ENCODE measurements at places on chromosomes 2 and 18.

DNA sequence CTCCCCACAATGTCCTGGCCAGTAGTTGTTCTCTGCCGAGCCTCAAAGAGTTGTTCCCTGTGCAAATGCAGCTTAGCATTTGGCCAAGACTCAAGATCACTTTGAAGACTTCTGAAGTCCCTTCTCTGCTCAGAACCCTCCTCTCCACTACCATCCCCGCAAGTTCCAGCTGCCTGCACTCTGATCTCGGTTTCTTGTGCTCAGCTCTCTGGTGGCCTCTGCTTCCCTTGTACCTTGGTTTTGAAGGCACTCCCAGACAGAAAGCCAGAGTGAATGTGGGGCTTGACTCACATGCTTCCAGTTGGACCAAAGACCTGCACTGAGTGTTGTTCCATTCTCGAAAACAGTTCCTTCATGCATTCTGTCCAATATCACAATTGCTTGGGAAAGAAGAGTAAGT is 28.6 kb downstream of the CRACDL start:
- DNase-seq: no peak

DNA sequence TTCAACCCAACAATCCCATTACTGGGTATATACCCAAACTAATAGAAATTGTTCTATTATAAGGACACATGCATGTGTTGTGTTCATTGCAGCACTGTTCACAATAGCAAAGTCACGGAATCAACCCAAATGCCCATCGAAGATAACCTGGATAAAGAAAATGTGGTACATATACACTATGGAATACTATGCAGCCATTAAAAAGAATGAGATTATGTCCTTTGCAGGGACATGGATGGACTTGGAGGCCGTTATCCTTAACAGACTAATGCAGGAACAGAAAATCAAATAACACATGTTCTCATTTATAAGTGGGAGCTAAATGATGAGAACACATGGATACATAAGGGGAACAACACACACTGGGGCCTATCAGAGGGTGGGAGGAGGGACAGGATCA is 65.8 kb downstream of the CCDC138 start:
- no peak for DNase-seq

DNA sequence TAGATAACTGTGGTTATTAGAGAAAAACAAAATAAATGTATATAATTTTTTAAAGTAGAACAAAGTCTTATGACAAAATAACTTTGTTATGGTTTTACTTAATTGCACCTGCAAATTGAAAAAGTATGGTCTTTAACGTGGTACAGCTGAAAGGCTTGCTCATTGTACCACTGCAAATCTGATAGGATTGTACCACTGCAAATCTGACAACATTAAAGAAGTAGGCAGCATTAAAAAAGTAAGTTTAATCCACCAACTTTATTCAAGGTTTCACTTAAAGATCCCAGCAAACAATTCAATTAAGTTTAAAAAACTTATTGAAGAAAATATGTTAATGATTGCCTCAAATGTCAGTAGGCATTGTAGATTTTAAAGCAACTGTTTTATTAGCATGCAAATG is 4.7 kb downstream of the SP5 start:
- no peak for DNase-seq

DNA sequence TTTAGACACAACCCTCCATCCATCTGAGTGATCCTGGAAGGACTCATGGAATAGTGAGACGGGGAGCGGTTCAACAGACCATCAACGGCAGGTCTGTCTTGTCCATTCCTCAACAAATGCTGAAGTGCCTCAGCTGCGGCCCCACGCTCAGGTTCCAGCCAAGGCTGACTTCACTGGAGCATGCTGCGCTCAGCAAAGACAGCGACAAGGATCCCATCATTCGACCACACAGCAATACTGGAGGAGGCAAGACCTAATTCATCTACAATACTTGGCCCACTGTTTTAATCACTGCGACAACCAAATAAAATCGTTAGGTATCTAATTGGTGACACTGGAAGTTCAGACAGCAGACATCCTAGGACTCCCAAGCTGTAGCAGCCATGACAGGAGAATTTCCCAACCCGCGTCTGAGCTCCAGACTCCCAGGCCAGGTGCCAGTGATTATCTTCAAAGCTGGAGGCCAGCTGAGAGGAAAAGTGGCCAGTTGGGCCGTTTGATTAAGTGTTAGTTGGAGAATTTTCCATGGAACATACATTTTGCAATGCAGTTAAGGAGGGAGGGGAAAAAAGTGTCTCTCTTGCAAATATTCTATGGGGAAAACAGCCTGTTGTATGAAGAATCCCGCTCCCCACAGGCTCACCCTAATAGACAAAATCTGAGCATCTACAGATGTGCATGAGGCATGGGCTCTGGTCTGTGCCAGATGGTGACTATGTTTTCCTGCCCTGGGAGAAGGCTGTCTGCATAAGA is 92.5 kb upstream of the SLC35G4 start:
- DNase-seq: no peak

DNA sequence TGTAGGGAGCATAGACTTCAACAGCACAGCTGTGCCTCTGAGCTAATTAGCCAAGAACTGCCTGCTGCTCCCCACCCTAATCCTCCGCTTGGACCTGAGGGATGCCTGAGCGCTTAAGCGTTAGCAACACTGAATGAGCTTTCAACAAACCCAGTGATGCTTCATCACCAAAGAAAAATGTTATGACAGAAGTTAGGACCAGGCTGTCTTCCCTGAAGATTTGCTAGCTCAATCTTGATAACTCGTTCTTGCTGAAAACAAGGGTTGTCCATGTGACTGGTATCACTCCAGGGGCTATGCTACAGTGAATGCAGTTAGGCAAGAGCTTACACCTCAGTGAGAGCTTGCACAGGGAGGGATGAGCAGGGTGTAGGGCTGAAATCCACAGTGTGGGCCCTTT is 190.7 kb upstream of the SIX2 start:
- no peak for DNase-seq

GRCh38 chr18:40356168-40356567 is 1598.9 kb upstream of the PIK3C3 start:
- DNase-seq: no peak

- no peak for DNase-seq
Observed at GRCh38 chr2:173151671-173152401, 76.2 kb downstream of the MAP3K20 start.

DNA sequence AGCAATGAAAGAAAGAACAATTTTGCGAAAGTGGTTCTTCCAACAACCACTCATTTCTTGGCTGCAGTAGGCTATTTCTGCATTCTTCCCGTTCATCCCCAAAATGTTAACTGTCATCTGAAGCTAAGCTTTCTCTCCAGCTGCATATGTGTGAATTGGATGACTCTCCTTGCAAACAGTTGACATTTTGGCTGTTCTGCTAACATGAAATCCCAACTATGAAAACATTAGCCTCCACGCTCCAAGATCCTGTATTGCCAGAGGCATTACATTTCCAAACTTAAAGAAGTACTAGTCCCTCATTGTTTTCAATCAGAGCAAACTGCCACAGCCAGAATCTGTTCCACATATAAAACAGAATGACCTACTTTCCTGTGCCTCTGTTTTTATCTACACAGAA is 88.5 kb downstream of the TGIF1 start:
- DNase-seq: no peak

DNA sequence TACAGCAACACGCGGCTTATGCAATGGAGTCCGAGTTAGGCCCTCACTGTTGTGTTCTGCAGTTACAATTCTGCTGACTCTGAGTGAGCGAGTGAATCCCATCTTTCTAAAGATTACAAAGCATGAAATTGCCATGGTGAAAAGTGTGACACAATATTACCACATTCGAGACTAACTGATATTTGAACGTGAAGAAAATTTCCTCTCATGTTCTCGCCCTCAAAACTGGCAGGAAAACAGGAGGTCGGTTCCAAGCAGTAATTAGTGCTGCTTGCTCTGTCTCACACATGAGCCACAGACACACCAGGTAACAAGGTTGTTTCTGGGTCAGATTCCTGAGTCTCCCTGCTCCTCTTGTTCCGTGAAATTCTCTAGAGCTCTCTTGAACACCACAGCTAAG is 93.7 kb upstream of the RIOK3 start:
- DNase-seq: no peak

- DNase-seq: no peak
Observed at GRCh38 chr18:62384068-62384467, 59.0 kb downstream of the TNFRSF11A start.

GRCh38 chr2:188805219-188805618 is 169.0 kb upstream of the COL3A1 start:
- no peak for DNase-seq

- no peak for DNase-seq
Observed at GRCh38 chr2:159851941-159852340, 53.9 kb upstream of the CD302 start.

- DNase-seq: no peak
Observed at GRCh38 chr18:76264198-76264875, 230.7 kb downstream of the ZNF516 start.

DNA sequence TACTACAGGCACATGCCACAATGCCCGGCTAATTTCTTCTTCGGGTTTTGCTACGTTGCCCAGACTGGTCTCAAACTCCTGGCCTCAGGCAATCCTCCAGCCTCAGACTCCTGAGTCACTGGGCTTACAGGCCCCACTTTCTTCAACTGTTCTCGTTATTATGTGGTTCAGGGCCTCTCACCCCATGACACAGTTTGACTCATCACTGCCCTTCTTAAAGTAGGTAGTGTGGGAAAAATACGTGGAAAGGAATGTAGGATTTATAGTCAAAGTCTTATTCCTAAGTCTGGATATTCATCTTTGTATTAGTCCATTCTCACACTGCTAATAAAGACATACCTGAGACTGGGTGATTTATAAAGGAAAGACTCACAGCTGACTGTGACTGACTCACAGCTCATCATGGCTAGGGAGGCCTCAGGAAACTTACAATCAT is 19.4 kb downstream of the CENPA start:
- no peak for DNase-seq

DNA sequence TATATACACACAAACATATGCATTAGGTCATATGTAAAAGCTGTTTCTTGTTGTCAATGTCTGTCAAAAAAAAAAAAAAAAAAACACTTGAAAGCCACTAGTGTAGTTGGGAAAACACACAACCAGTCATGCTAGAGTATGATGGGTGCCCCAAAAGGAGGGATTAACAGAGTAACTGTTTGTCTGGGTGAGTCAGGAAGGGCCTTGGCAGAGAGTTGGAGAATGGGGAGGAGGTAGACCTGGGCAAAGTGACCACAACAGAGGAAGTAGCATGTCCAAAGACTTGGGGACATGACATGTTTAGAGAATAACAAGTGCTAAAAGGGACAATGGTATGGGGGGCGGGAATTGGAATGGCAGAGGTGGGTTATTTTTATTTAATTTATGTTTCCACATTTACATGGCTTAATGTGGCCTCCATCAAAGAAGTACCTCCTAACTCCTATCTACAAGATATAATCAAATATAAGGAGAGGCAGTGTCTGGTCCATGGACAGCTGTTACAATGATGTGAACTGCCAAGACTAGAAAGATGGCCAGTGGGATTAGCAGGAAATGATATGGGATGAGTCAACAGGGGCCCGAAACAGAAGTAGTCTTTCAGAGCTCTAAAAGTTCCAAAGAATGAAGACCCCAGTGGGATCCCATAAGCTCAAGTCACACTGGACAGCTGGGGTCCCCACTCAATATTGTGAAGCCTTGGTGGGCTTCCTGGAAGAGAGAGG is 99.9 kb upstream of the ZFP36L2 start:
- DNase-seq: no peak

GRCh38 chr2:160703648-160704585 is 210.3 kb upstream of the RBMS1 start:
- no peak for DNase-seq

- no peak for DNase-seq
Observed at GRCh38 chr2:160351956-160352355, 141.7 kb downstream of the RBMS1 start.

GRCh38 chr2:150630587-150631235 is 143.2 kb upstream of the RND3 start:
- peak; percentile 5 for DNase-seq

DNA sequence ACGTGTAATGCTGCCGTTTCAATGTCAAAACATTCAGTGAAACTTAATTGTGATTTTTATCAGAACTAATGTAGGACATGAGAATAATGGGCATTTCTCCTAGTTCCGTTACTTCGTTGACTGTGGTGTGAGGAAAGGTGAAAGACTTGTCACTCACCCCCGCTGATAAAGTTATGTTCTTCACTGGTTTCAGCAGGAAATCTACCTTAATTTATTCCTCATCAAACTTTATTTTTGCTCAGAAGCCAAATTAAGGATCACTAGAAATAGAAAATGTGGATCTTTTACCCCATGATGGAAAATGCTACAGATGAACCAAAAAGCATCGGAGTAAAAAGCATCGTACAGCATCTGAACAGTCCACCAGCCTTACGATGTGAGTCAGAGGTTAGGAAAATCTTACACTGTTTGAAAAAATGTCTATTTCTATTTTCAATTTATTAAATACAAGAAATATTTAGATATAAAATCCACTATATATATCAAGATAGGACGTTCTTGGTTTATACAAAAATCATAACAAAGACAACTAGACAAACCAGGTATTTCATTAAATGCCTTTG is 1.0 kb upstream of the ROCK1 start:
- no peak for DNase-seq

DNA sequence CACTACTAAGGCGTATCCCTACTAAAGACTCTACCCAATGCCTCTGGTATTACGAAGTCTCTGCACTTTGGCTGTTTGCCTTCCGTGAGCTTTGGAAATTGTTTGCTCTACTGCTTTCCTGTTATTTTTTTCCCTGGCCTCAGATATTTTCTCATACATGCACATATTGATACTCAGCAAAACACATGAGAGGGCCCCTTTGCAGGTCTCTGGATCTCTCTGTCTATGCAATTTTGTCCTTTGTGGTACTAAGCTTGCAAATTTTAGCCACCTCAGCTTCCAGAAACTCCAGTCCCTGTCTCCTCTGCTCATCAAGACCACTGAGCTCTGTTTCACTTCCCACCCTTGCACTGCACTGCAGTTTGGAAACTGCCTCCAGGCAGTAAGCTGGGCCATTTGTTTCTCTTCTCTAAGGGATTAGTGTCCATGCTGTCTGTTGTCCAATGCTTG is 46.6 kb downstream of the TAF1B start:
- DNase-seq: no peak

- no peak for DNase-seq
Observed at GRCh38 chr2:217340176-217340575, 480.3 kb upstream of the TNP1 start.

- DNase-seq: no peak
Observed at GRCh38 chr2:217206016-217206725, 346.3 kb upstream of the TNP1 start.

GRCh38 chr18:27447451-27447881 is 262.4 kb upstream of the CHST9 start:
- no peak for DNase-seq

DNA sequence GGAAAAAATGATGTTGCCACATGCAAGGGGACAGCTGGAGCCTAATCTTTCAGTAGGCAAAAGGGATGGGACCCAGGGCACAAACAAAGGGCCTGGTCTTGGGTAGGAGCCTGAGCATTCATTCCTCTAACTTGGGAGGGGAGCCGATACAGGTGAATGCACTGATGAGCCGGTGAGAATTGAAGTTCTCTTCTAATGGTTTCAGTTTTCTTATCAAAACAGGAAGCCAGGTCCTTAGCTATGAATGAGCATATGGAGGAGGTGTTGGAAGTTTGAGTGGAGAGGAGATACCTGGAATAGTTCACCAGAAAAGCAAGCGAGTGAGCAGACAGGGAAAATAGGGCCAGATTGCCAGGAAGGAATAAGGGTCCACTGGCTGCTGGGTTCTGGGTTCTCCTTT is 10.1 kb downstream of the DPP4 start:
- no peak for DNase-seq
